ENCODE measurements at places on chromosomes 2 and 18.

- no peak for DNase-seq
Measured at GRCh38 chr2:554444-554843, 122.8 kb downstream of the TMEM18 start.

DNA sequence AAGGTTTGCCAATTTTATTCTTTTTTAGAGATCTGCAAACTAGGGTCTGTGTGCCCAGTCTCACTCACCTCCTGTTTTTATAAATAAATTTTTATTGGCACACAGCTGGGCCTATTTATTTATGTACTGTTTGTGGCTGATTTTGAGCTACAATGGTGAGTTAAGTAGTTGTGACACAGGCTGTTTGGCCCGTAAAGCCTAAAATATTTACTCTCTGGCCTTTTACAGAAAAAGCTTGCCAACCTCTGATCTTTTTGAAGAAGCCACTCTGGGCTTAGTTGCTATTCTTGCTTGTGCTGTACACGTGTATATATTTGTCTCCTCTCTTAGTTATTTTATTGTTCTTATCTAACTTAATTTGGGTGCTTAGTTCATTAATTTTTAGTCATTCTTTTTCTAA is 14.5 kb downstream of the NAB1 start:
- no peak for DNase-seq

- peak; percentile 71 for DNase-seq
Measured at GRCh38 chr18:13823707-13824395, at the start of gene MC5R. MC5R (plus strand) TSS chr18:13824149; CDS start chr18:13825766, 1,617 bp downstream.

DNA sequence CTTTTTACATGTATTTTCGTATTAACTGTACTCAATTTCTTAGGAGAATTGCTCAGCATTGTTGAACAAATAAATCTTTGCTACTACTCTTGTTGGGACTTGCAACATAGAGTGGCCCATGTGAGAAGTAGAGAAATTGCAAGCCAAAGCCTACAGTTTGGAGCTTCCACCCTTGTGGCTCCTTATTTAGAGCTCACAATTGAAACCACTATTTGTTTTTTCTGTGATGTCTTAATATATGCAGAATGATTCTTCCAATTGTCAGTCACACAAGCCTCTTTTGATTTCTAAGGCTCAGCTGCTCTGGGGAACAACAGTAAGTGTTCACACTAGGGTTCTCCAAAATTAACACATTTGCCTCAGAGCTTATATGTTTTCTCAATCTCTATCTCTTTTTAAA is 60.2 kb upstream of the GALNT13 start:
- DNase-seq, result no peak

DNA sequence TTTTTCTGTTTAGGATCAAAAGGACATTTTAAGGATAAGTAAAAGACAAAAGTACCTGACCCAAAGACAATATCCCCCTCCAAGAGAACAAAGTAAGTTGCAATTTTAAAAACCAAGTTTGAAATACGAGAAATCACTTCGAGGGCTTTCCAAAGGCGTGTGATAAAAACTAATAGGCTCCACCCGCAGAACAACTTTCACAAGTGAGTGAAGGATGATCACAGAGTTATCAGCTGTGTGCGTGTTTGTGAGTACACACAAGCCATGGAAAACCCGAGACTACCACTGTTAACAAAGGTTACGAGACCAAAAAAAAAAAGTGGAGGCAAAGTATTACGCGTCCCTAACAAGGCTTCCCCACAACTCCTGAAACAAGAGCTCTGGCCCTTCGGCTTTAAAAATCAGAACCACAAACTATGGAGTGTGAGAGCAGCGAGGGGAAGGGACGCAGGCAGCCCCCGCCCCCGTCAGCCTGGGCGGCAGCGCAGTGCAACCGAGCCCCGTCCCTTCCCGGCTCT is 719 bp downstream of the SMAD2 start:
- no peak for DNase-seq

- DNase-seq, result peak; percentile 52
Measured at GRCh38 chr2:39981883-39982311, 202.8 kb upstream of the THUMPD2 start.

GRCh38 chr2:102251042-102251848 is 60.1 kb upstream of the IL1RL1 start:
- peak; percentile 56 for DNase-seq

DNA sequence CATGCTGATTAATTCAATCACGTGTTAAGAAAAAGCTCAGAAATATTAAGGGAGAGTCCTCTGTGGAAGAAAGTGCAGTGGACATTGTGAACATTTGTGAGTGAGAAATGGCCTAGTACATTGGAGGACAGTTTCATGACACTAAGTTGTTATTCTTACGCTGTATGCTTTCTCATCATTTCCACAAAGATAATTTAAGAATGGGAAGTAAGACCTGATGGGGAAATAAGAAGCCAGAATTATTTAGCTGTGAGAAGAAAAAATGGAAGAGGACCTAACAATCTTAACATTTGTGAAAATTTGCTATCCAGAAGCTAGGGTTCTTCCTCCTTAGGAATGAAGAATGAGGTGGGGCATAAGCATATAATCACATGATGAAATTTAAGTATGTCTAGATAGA is 15.2 kb upstream of the RAPH1 start:
- no peak for DNase-seq

- DNase-seq, result no peak
Measured at GRCh38 chr2:54632733-54633692, 90.4 kb upstream of the EML6 start.

DNA sequence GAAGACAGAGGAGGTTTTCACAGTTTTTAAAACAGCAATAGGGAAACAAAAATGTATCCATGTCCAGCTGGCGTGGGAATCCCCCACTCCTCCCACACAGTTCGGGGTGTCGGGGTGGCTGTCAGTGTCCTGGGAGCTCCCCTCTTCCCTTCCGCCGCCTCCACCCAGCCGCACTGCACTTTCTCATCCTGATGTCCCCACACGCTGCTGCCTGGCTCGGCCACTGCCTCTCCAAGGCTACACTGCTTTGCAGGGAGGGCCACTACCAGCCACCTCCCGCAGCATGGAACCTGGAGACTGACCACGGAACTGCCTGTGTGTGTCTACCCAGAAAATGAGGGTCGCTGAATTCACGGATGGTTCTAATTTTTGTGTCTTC is 138.7 kb upstream of the CTDP1 start:
- DNase-seq, result no peak

GRCh38 chr18:55861266-55861665 is 273.3 kb upstream of the TCF4 start:
- DNase-seq, result no peak
